Heart right ventricle (tissue), 16 donors: ENCODE measurements at places on chromosomes 12 and 14. TPM values are rescaled to one million over a fixed set of nuclear protein-coding genes. Genes with fewer than 3 reads are reported as not detected.
A peak's percentile ranks its signal among the peaks of the same experiment; 100 is the strongest.

The RNFT2 gene
- polyA plus RNA-seq, result 0.46 TPM

The CACNA2D4 gene
- 1.4 TPM for polyA plus RNA-seq

The FICD gene
- polyA plus RNA-seq, result 2.1 TPM

The CLEC2A gene
- not detected for polyA plus RNA-seq

The PGAM5 gene
- polyA plus RNA-seq, result 24.9 TPM

The RNASE13 gene
- polyA plus RNA-seq, result not detected

DNA sequence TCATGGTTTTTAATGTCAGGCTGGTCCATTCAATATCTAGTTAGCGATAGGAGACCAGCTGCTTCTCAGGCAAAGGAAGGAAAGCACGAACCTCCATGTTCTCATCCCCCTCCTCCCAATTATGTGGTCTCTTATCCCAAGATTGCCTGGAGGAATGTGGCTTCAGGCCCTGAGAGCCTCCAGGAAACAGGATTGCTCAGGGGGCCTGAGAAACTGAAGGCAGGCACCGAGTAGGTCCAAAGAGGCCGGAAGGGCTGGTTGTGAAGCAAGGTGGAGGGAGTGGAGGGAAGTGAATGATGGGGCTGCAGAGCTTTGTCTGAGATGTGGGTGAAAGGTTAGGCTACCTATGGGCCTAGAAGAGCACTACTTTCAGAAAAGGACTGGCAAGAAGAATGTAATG, 188.2 kb upstream of the DDHD1 start:
- H3K27me3 ChIP-seq, result no peaks in the 10 kb centered on the region
- no peaks in the 10 kb centered on the region for H3K4me1 ChIP-seq
- no peak overlapping the region for H3K4me3 ChIP-seq
- DNase-seq, result no peak
- no peaks in the 10 kb centered on the region for H3K36me3 ChIP-seq

DNA sequence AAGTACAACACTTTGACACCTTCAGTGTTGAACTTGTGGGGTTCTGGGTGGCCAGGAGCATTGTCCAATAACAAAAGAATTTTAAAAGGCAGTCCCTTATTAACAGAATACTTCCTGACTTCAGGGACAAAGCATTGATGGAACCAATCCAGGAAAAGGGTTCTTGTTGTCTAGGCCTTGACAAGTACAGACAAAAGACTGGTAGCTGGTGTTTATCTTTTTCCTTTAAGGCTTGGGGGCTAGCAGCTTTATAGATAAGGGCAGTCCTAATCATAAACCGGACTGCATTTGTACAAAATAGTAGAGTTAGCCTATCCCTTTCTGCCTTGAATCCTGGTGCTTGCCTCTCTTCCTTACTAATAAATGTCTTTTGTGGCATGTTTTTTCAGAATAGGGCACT, 27.4 kb downstream of the FAM177A1 start:
- no peak for DNase-seq
- no peaks in the 10 kb centered on the region for H3K4me1 ChIP-seq
- H3K27me3 ChIP-seq, result no peaks in the 10 kb centered on the region
- H3K36me3 ChIP-seq, result peaks cover 93% of the 10 kb centered on the region
- H3K4me3 ChIP-seq, result no peak overlapping the region

- no peaks in the 10 kb centered on the region for H3K36me3 ChIP-seq
- H3K4me1 ChIP-seq, result no peaks in the 10 kb centered on the region
- no peaks in the 10 kb centered on the region for H3K27me3 ChIP-seq
- H3K4me3 ChIP-seq, result no peak overlapping the region
Measured at GRCh38 chr12:69679119-69679518, 20.0 kb downstream of the BEST3 start.

GRCh38 chr12:53591301-53592206, 34.6 kb downstream of the ATF7 start:
- peak overlapping the region; percentile 73 for H3K27ac ChIP-seq
- no peaks in the 10 kb centered on the region for H3K27me3 ChIP-seq
- DNase-seq, result no peak
- peaks cover 85% of the 10 kb centered on the region for H3K4me1 ChIP-seq
- H3K36me3 ChIP-seq, result no peaks in the 10 kb centered on the region

GRCh38 chr12:90585640-90586304, 369.2 kb downstream of the CCER1 start:
- H3K4me1 ChIP-seq, result no peaks in the 10 kb centered on the region
- no peaks in the 10 kb centered on the region for H3K27me3 ChIP-seq
- no peak for DNase-seq
- H3K27ac ChIP-seq, result no peak overlapping the region
- no peaks in the 10 kb centered on the region for H3K36me3 ChIP-seq

- no peak overlapping the region for H3K4me3 ChIP-seq
- no peak for DNase-seq
- H3K27me3 ChIP-seq, result no peaks in the 10 kb centered on the region
- peaks cover 36% of the 10 kb centered on the region for H3K4me1 ChIP-seq
- peak overlapping the region; percentile 16 for H3K27ac ChIP-seq
Measured at GRCh38 chr14:90871605-90872233, 55.5 kb upstream of the TTC7B start.

DNA sequence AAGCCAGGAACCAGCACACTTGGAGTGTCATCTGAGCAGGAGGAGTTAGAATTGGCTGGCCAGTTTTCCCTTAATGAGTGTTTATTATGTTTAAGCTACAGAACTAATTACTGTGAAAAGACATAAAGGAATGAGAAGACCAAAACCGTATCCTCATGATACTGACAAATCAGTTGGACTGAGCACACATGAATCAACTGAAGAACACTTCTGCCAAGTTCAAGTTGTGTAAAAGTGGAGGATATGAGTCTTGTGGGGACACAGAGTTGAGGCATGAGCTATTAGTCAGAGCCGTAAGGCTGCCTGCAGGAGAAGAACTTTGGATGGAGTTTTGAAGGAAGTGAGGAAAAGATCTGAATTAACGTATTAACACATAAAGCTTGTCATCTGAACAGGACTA, 43.1 kb downstream of the HMGA2 start:
- H3K4me1 ChIP-seq, result no peaks in the 10 kb centered on the region
- H3K4me3 ChIP-seq, result no peak overlapping the region
- no peak for DNase-seq
- no peaks in the 10 kb centered on the region for H3K36me3 ChIP-seq

DNA sequence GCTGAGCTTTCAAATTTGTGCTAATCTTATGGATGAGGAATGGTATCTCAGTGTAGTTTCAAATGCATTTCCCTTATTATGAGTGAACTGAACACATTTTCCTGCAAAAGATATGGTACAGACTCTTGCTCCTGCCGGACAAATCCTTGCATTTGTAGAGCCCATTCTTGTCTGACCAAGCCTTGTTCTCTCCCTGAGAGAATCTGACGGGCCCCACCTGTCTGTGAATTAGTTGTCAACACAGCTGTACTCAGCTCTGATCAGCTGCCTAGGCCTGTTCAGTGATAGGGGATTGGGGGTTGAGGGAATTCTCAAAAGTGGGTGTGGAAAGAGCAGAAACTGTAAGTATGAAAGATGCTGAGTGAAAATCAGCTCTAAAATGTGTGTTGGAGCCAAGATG, 42.8 kb upstream of the SCN8A start:
- no peak overlapping the region for H3K4me3 ChIP-seq
- DNase-seq, result no peak
- H3K27me3 ChIP-seq, result no peaks in the 10 kb centered on the region
- H3K27ac ChIP-seq, result no peak overlapping the region
- no peaks in the 10 kb centered on the region for H3K4me1 ChIP-seq

GRCh38 chr12:18454330-18454729, 193.0 kb downstream of the PIK3C2G start:
- H3K4me3 ChIP-seq, result no peak overlapping the region
- H3K36me3 ChIP-seq, result no peaks in the 10 kb centered on the region
- H3K4me1 ChIP-seq, result no peaks in the 10 kb centered on the region
- no peaks in the 10 kb centered on the region for H3K27me3 ChIP-seq
- no peak overlapping the region for H3K27ac ChIP-seq
- no peak for DNase-seq

GRCh38 chr14:105154476-105154871, 14.1 kb downstream of the JAG2 start:
- peak; percentile 15 for DNase-seq
- H3K4me1 ChIP-seq, result peaks cover 34% of the 10 kb centered on the region
- H3K27me3 ChIP-seq, result no peaks in the 10 kb centered on the region
- H3K4me3 ChIP-seq, result no peak overlapping the region
- peaks cover 29% of the 10 kb centered on the region for H3K36me3 ChIP-seq

GRCh38 chr12:123939716-123940626, 32.7 kb downstream of the CCDC92 start:
- H3K4me1 ChIP-seq, result no peaks in the 10 kb centered on the region
- no peak overlapping the region for H3K27ac ChIP-seq
- H3K36me3 ChIP-seq, result peaks cover 24% of the 10 kb centered on the region
- H3K27me3 ChIP-seq, result no peaks in the 10 kb centered on the region

DNA sequence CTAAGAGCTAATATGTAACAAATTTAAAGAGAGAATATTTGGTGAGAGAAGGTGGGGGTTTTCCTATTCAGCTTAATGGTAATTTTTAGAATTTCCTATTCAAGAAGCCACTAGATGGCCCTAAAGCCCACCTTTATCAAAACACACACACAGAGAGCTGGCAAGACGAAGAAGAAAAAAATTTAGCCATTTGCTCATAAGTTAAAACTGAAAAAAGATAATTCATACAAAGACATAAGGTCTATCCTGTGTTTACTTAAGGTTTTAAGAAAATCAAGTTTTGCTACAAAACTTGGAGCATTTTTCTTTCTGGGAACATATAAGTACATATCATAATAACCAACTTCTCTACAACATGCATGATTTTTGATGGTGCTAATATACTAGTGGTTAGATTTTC, 46.8 kb upstream of the PCED1B start:
- no peaks in the 10 kb centered on the region for H3K36me3 ChIP-seq
- no peak overlapping the region for H3K4me3 ChIP-seq
- H3K27me3 ChIP-seq, result peaks cover 3% of the 10 kb centered on the region

DNA sequence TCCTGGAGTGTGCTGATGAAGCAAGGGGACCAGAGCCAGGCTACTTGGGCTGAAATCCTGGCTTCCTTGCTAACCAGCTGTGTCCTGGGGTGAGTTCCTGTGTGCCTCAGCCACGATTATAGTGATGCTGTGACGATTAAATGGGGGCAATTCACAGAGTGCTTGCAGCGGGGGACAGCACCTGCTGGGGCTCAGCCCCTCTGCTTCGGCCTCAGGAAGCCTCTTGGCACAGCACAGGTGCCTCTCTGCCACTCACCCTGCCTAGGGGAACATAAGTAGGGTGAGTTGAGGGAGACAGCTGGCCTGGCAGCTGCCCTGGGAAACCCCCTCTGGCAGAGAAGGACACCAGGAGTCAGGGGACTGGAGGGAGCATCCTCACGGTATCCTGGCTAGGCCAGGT, 9.4 kb downstream of the KRT80 start:
- no peaks in the 10 kb centered on the region for H3K36me3 ChIP-seq
- no peak for DNase-seq
- H3K27me3 ChIP-seq, result no peaks in the 10 kb centered on the region
- H3K4me3 ChIP-seq, result no peak overlapping the region
- H3K4me1 ChIP-seq, result peaks cover 10% of the 10 kb centered on the region

- H3K27ac ChIP-seq, result no peak overlapping the region
- no peak for DNase-seq
- peaks cover 8% of the 10 kb centered on the region for H3K4me1 ChIP-seq
- no peak overlapping the region for H3K4me3 ChIP-seq
- no peaks in the 10 kb centered on the region for H3K36me3 ChIP-seq
Measured at GRCh38 chr14:53458368-53458814, 305.3 kb upstream of the DDHD1 start.

- H3K27ac ChIP-seq, result no peak overlapping the region
- H3K4me1 ChIP-seq, result peaks cover 22% of the 10 kb centered on the region
- H3K36me3 ChIP-seq, result peaks cover 12% of the 10 kb centered on the region
- DNase-seq, result no peak
- no peaks in the 10 kb centered on the region for H3K27me3 ChIP-seq
Measured at GRCh38 chr12:109566424-109566823, 6.9 kb downstream of the MMAB start.

GRCh38 chr14:89508863-89509262, 91.8 kb upstream of the FOXN3 start:
- no peaks in the 10 kb centered on the region for H3K27me3 ChIP-seq
- no peak overlapping the region for H3K27ac ChIP-seq
- H3K4me3 ChIP-seq, result no peak overlapping the region

- H3K4me3 ChIP-seq, result no peak overlapping the region
- H3K27ac ChIP-seq, result no peak overlapping the region
- no peaks in the 10 kb centered on the region for H3K36me3 ChIP-seq
- DNase-seq, result no peak
- H3K27me3 ChIP-seq, result no peaks in the 10 kb centered on the region
- no peaks in the 10 kb centered on the region for H3K4me1 ChIP-seq
Measured at GRCh38 chr14:102248121-102248520, 56.8 kb downstream of the MOK start.

DNA sequence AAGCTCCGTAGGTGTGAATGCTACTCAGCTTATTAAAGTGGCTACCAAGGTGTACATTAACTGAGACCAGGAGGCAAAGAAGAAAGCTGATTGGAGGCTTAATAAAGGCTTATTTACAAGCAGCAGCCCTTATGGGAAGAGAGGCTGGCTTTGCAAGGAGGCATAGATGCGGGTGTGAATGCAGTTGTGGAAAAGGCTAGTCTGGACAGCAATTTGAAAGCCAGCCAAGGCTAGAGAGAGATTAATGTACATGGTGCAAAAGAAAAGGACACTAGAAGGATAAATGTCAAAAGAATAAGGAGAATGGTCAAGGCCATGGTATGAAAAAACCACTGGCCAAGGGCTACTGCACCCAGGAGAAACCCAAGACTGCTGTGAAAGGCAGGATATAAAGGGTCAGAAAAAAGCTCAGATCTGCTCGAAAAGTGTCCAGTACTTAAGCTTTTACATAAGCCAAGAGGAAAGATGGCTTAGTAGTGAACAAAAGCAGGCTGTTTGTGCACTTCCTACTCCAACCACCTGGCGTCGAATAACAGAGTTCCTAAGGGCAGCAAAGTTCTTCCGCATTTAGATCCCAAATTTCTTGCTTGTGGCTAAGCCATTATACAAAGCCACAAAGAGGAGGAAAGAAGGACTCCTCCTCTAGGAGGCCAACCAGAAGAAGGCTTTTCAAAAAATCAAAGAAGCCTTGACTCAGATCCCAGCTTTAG, 24.0 kb downstream of the KLRK1 start:
- H3K4me1 ChIP-seq, result peaks cover 17% of the 10 kb centered on the region
- DNase-seq, result no peak
- H3K27me3 ChIP-seq, result no peaks in the 10 kb centered on the region
- H3K36me3 ChIP-seq, result no peaks in the 10 kb centered on the region
- peak overlapping the region; percentile 75 for H3K4me3 ChIP-seq

- DNase-seq, result no peak
- no peak overlapping the region for H3K27ac ChIP-seq
- no peaks in the 10 kb centered on the region for H3K27me3 ChIP-seq
- H3K4me3 ChIP-seq, result no peak overlapping the region
- no peaks in the 10 kb centered on the region for H3K4me1 ChIP-seq
Measured at GRCh38 chr14:86575141-86575540, 1045.2 kb downstream of the FLRT2 start.

GRCh38 chr12:116628989-116629388, 69.8 kb downstream of the MAP1LC3B2 start:
- no peaks in the 10 kb centered on the region for H3K27me3 ChIP-seq
- no peaks in the 10 kb centered on the region for H3K4me1 ChIP-seq
- no peak overlapping the region for H3K4me3 ChIP-seq
- no peak for DNase-seq
- no peaks in the 10 kb centered on the region for H3K36me3 ChIP-seq
- no peak overlapping the region for H3K27ac ChIP-seq

GRCh38 chr12:79161249-79161934, 296.8 kb downstream of the SYT1 start:
- no peak overlapping the region for H3K4me3 ChIP-seq
- H3K4me1 ChIP-seq, result no peaks in the 10 kb centered on the region
- H3K36me3 ChIP-seq, result no peaks in the 10 kb centered on the region
- H3K27ac ChIP-seq, result no peak overlapping the region
- DNase-seq, result no peak
- H3K27me3 ChIP-seq, result no peaks in the 10 kb centered on the region
